ENCODE measurements at places on chromosomes 7 and 10. TPM values are rescaled to one million over a fixed set of nuclear protein-coding genes. Genes with fewer than 3 reads are reported as not detected.

Gene SPDYE9
- total RNA-seq = not detected

- DNase-seq = peak; percentile 42
These were observed 95.7 kb downstream of the CDK6 start for GRCh38 chr7:92740700-92741126.

DNA sequence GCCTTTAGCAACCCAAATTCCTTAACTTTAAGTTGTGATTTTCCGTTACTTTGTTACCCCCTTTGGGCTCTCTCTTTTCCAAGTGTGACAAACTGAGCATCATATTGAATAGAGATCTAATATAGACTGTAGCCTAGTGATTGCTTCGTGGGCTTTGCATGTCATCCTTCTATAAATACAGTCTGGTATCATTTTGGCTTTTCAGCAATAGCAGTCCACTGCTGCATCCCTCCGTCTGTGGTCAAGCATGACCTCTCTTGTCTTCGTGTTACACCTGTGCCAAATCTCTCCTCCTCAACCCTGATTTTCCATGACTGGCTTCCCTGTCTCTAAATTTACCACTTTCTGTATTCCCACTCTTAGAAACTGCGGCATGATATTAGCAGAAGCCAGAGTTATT lies 53.8 kb upstream of the AGK start:
- DNase-seq = no peak

DNA sequence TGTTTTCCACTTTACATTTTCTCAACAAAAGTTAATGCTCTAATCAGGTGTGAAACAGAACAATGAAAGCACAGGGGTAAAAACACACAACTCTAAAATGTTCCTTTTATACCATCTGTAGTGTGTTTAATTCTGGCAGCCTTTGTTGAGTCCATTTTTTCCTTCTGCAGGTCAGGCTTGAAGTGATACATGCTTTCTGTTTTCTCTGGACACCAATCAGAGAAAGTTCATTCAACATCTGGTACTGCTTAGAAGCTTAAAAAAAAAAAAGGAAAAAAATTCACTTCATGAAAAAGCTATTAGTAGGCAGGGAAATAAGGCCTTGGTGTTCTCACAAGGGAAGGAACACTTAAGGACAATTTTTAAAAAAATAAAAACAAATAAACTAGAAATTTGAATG lies 231.3 kb upstream of the RHOBTB1 start:
- no peak for DNase-seq

DNA sequence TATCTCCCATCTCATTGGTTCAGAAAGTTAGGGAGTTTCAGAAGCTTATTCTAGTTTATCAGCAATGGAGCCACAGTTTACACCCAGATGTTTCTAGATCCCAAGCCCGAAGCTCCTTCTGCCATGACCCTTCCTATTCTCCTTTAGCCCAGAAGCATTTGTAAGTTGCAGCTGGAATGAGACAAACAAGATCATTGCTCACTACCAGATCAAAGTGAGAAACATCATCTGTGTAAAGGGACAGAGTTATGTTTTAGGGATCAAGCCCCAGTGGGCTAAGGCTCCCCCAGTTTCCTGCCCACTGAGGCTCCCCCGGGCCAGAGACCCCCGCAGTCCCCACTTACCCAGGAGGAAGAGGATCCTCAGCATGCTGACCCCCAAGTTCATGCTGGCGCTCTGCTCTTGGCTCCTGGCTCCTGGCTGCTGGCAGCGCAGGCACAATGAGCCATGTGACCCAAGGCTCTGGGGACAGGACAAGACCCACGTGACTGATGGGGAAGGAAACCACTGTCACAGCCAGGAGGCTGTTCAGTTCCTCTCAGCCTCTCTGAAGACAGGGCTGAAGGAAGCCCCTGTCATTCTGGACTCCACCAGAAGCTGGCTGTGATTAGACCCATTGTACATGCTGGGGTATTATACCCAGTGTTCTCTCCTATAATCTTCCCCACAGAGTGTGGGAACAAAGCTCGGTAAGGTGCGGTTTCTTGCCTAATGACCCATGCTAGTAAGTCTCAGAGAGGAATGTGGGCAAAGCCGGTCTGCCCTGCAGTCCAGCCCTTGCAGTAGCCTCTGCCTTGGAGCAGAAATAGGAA lies at the start of gene TMEM273:
TSS of gene TMEM273 (minus strand) at position 442 of the 812 bp plus-strand sequence. CDS start at position 387, 55 bp downstream.
- DNase-seq = no peak

Measured in SK-MEL-5 (cell line).